ENCODE measurements at places on chromosomes 4 and X. TPM values are rescaled to one million over a fixed set of nuclear protein-coding genes. Genes with fewer than 3 reads are reported as not detected.
A peak's percentile ranks its signal among the peaks of the same experiment; 100 is the strongest.

NDST4 gene
- not detected for total RNA-seq

DNA sequence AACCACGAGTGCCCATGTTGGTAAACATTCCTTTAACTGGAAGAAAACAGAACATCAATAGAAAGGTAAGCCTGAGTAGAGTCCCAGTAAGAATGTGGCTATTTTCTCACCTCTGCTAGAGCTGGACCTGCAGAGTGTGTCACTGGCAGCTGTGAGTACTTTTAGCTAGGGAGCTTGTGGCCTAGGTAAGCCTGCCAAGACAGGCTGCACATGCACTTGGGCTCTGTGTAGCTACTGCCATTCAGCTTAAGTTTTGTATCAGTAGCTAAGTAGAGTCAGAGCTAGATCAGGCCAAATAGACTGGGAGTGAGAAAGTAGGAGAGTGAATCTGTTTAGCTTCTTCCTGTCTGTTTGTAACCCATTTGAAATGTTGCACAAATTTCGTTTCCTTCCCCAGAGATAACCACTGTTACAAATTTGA is 35.3 kb downstream of the RBPJ start:
- peaks cover 15% of the 10 kb centered on the region for H3K36me3 ChIP-seq
- DNase-seq, result peak; percentile 65
- H3K27me3 ChIP-seq, result no peaks in the 10 kb centered on the region
- no peak overlapping the region for H3K4me3 ChIP-seq
- peaks cover 25% of the 10 kb centered on the region for H3K4me1 ChIP-seq

- no peak overlapping the region for H3K4me3 ChIP-seq
- peaks cover 2% of the 10 kb centered on the region for H3K36me3 ChIP-seq
- H3K4me1 ChIP-seq, result peaks cover 2% of the 10 kb centered on the region
- no peak overlapping the region for H3K27ac ChIP-seq
Observed at GRCh38 chr4:61200916-61201526, 895 bp downstream of the ADGRL3 start.

MAGED4 gene
- total RNA-seq, result not detected

FOXP3 gene
- 14.2 TPM for total RNA-seq

GRCh38 chrX:153649178-153649914 is 2.3 kb downstream of the DUSP9 start:
- no peak overlapping the region for H3K27ac ChIP-seq
- DNase-seq, result peak; percentile 77
- no peak overlapping the region for H3K4me3 ChIP-seq
- no peaks in the 10 kb centered on the region for H3K36me3 ChIP-seq

FAM47A gene
- not detected for total RNA-seq

DNA sequence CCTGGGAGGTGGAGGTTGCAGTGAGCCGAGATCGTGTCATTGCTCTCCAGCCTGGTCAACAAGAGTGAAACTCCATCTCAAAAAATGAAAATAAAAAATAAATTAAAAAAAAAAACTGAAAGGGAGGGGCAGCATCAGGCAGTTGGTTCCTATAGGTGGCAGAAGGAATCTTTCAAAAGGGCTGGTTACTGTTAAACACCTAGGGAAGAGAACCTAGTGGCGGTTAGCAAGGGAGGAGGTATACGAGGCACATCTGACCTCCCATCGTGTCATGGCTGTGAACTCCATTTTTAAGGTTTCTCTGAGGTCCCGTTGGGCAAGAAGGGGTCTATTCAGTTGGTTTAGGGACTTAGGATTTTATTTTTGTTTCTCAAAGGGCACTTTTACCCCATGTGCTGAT is 150.1 kb downstream of the SLC7A11 start:
- H3K27me3 ChIP-seq, result no peaks in the 10 kb centered on the region
- no peak overlapping the region for H3K27ac ChIP-seq
- no peaks in the 10 kb centered on the region for H3K4me1 ChIP-seq
- no peaks in the 10 kb centered on the region for H3K36me3 ChIP-seq

- H3K4me3 ChIP-seq, result no peak overlapping the region
- H3K27ac ChIP-seq, result no peak overlapping the region
- peaks cover 10% of the 10 kb centered on the region for H3K27me3 ChIP-seq
- H3K36me3 ChIP-seq, result no peaks in the 10 kb centered on the region
- no peaks in the 10 kb centered on the region for H3K4me1 ChIP-seq
Observed at GRCh38 chr4:147039976-147040575, 94.4 kb upstream of the TTC29 start.

GRCh38 chr4:119189638-119190037 is 22.9 kb upstream of the USP53 start:
- no peak overlapping the region for H3K27ac ChIP-seq
- H3K36me3 ChIP-seq, result no peaks in the 10 kb centered on the region
- no peak overlapping the region for H3K4me3 ChIP-seq
- DNase-seq, result no peak
- peaks cover 2% of the 10 kb centered on the region for H3K27me3 ChIP-seq
- no peaks in the 10 kb centered on the region for H3K4me1 ChIP-seq

TMEM184C gene
- total RNA-seq, result 19.7 TPM

- H3K4me3 ChIP-seq, result peak overlapping the region; percentile 34
- no peaks in the 10 kb centered on the region for H3K27me3 ChIP-seq
- no peak overlapping the region for H3K27ac ChIP-seq
- DNase-seq, result peak; percentile 57
- H3K4me1 ChIP-seq, result peaks cover 6% of the 10 kb centered on the region
Observed at GRCh38 chr4:4762909-4763821, 96.3 kb upstream of the MSX1 start.

C4orf54 gene
- total RNA-seq, result not detected

- no peak overlapping the region for H3K4me3 ChIP-seq
- no peak overlapping the region for H3K27ac ChIP-seq
- H3K4me1 ChIP-seq, result no peaks in the 10 kb centered on the region
Observed at GRCh38 chr4:163810755-163811154, 316.3 kb downstream of the TMA16 start.

GRCh38 chr4:8655411-8656184 is 63.0 kb downstream of the CPZ start:
- H3K27me3 ChIP-seq, result peaks cover 2% of the 10 kb centered on the region
- DNase-seq, result no peak
- no peaks in the 10 kb centered on the region for H3K36me3 ChIP-seq
- no peak overlapping the region for H3K4me3 ChIP-seq

- no peak overlapping the region for H3K4me3 ChIP-seq
- peaks cover 16% of the 10 kb centered on the region for H3K36me3 ChIP-seq
- no peak for DNase-seq
Observed at GRCh38 chr4:42416017-42416416, 18.7 kb downstream of the SHISA3 start.

CCDC110 gene
- total RNA-seq, result not detected

DNA sequence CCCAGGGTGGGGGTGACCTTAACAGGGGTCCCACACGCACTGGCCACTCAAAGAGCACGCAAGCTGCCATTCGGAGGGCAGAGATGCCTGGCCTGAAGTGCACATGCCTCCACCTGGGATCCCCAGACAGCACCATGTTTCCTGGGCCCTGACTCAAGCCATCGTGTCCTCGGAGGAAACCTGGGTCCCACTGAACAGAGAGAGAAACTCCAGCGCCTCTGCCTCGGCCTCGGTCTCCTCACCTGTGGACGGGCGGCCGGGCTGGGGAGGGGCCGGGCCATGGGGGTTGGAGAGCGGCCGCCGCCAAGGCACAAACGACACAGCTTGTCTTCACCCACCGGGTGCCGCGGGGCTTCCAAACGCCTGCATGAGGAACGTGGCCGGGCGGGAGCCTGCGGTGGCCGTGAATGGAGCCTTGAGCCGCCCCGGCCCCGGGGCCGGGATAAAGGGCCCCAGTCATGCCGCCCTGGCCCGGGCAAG is 30.0 kb upstream of the FGFR3 start:
- H3K36me3 ChIP-seq, result no peaks in the 10 kb centered on the region
- H3K4me3 ChIP-seq, result no peak overlapping the region

DNA sequence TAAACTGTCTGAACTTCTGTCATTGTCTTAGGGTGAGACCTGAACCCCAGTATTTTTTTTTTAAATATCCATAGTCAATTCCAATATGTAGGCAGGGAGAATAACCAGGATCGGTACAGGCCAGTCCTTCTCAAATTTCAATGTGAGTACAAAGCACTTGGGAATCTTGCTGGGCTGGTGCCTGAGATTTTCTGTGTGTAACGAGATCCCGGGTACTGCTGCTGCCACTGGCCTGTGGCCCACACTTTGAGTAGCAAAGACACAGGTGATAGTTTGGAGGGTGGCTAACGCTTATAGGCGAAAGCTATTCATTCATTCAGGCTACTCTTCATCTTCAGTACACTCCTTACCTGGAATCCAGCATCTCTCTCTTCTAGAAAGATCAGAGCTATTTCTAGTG is 923.6 kb upstream of the TENM3 start:
- no peak for DNase-seq
- no peak overlapping the region for H3K27ac ChIP-seq
- no peaks in the 10 kb centered on the region for H3K4me1 ChIP-seq
- no peaks in the 10 kb centered on the region for H3K27me3 ChIP-seq
- no peak overlapping the region for H3K4me3 ChIP-seq

PAGE5 gene
- total RNA-seq, result not detected

TCEAL5 gene
- total RNA-seq, result not detected

RHOXF1 gene
- total RNA-seq, result not detected

DNA sequence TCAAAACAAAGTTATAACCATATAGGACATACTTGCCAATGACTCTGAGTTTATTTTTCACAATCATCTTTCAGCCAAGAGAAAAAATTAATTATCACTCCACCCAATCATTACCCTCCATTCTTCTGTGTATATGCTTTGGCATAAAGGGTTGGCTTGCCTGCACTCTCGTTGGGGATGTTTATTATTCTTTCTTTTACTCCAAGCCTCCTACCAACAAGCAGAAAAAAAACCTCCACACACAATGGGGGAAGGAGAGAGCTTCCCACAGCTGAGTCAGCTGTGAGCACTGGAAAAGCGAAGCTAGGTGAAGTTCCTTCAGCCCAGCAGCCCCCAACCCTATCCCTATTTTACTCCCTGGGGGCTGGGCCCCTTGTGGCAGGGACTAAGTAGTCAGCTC is 1.5 kb downstream of the OPHN1 start:
- no peak overlapping the region for H3K27ac ChIP-seq
- no peaks in the 10 kb centered on the region for H3K36me3 ChIP-seq
- H3K4me1 ChIP-seq, result peaks cover 3% of the 10 kb centered on the region
- H3K27me3 ChIP-seq, result peaks cover 42% of the 10 kb centered on the region

TAF9B gene
- total RNA-seq, result 16.1 TPM

- peaks cover 68% of the 10 kb centered on the region for H3K27me3 ChIP-seq
- H3K36me3 ChIP-seq, result peaks cover 1% of the 10 kb centered on the region
- DNase-seq, result peak; percentile 71
- peaks cover 14% of the 10 kb centered on the region for H3K4me1 ChIP-seq
Observed at GRCh38 chr4:152935631-152936445, at the start of gene FHDC1. FHDC1 (plus strand) TSS chr4:152936323; CDS start chr4:152943058, 6,735 bp downstream.

DNA sequence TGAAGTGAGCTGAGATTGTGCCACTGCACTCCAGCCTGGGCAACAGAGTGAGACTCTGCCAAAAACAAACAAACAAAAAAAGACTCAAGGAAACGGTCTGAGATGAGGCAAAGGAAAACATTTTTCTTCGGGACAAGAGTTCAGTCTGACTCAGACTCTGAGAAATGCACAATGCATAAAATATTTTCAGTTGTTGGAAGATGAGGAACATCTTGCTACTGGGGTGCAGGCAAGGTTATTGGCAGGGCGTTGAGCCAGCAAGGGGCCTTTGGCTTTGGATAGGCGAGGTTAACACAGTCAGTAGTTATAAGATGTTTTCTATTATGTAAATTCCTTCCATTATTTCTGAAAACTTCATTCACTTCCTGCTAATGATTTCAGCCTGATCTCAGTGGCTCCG is 96.1 kb upstream of the VCX start:
- H3K27me3 ChIP-seq, result no peaks in the 10 kb centered on the region
- DNase-seq, result no peak
- no peaks in the 10 kb centered on the region for H3K4me1 ChIP-seq
- no peak overlapping the region for H3K4me3 ChIP-seq
- H3K36me3 ChIP-seq, result no peaks in the 10 kb centered on the region

DNA sequence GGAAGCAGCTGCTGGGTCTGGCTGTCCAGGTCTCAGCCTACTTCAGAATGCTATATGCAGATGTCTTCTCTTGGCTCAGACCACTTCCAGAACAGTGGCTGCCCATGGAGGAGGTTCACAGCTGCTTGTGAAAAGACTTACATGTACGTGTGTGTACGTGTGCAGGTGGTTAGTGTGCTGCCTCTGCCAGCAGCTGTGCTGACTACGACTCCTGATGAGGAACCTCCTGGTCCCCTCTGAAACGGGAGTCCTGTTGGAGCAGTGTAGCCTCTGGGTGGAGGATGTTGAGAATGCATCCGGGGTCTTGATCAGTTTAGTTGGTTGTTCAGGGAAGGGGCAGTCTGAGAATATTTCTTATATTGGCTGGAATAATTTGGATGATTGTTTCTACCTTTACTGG is 155.9 kb upstream of the WDR1 start:
- no peak overlapping the region for H3K4me3 ChIP-seq
- H3K27me3 ChIP-seq, result peaks cover 3% of the 10 kb centered on the region
- no peaks in the 10 kb centered on the region for H3K4me1 ChIP-seq
- DNase-seq, result no peak

- H3K27ac ChIP-seq, result peak overlapping the region; percentile 91
- no peaks in the 10 kb centered on the region for H3K27me3 ChIP-seq
- H3K4me3 ChIP-seq, result peak overlapping the region; percentile 80
- H3K4me1 ChIP-seq, result peaks cover 69% of the 10 kb centered on the region
- H3K36me3 ChIP-seq, result peaks cover 6% of the 10 kb centered on the region
Observed at GRCh38 chr4:40301603-40302002, 33.5 kb upstream of the CHRNA9 start.

DNA sequence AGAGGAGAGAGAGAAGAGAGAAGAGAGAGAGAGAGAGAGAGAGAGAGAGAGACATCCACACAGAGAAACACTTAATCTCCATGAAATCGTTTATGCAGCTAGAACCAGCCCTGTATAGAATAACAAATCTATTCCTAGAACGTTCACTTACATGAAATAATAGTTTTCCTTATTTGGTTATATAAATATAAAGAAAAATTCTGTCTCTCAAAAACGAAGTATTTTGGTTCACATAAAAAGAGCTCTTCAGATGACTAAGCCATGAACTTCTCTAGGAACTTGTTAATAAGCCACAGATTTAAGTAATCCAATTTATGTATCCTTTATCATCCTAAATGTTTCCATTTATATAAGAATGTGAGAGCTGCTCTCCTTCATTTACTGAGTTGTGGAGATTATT is 1315.1 kb upstream of the PCDH7 start:
- no peak overlapping the region for H3K27ac ChIP-seq
- no peak for DNase-seq
- H3K27me3 ChIP-seq, result no peaks in the 10 kb centered on the region
- H3K4me3 ChIP-seq, result no peak overlapping the region
- no peaks in the 10 kb centered on the region for H3K4me1 ChIP-seq

SCML2 gene
- total RNA-seq, result 2.9 TPM

DNA sequence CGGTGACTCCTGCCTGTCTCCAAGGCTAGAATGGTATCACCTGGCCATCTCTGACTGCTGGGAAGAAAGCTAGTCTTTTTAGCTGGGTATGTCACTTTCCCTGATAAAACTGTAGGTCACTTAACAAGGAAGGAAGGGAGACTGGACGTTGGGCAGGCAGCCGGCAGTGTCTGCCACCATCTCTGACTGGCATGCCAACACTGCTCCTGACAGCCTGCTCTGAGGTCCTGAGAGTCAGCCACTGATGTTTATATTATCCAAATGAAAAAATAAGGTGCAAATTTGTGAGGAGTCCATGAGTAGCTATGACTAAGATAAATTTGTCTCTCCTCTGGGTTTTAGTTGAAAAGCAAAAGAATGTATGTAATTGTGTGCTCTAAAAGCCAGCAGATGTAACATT is 77.2 kb downstream of the SNX25 start:
- no peaks in the 10 kb centered on the region for H3K27me3 ChIP-seq
- H3K36me3 ChIP-seq, result peaks cover 6% of the 10 kb centered on the region
- H3K27ac ChIP-seq, result no peak overlapping the region
- DNase-seq, result no peak
- H3K4me1 ChIP-seq, result peaks cover 5% of the 10 kb centered on the region

ATP2B3 gene
- total RNA-seq, result not detected

GRCh38 chr4:140395668-140396067 is 22.2 kb downstream of the SCOC start:
- H3K4me3 ChIP-seq, result no peak overlapping the region
- peaks cover 27% of the 10 kb centered on the region for H3K27me3 ChIP-seq
- H3K4me1 ChIP-seq, result no peaks in the 10 kb centered on the region
- no peaks in the 10 kb centered on the region for H3K36me3 ChIP-seq

FGG gene
- total RNA-seq, result not detected

All from activated CD4-positive, alpha-beta T cell treated with anti-CD3 and anti-CD28 coated beads, Interleukin-2, amount 10 ng/mL, durations not matched to agents 24 days and 14 days (primary cell).